NCI-H1092 treated with DMSO at 0.1 percent for 48 hours (cell line): ENCODE measurements at places on chromosomes 2 and 18.

GRCh38 chr2:172938713-172939375 is 136.8 kb upstream of the MAP3K20 start:
- no peak for DNase-seq

DNA sequence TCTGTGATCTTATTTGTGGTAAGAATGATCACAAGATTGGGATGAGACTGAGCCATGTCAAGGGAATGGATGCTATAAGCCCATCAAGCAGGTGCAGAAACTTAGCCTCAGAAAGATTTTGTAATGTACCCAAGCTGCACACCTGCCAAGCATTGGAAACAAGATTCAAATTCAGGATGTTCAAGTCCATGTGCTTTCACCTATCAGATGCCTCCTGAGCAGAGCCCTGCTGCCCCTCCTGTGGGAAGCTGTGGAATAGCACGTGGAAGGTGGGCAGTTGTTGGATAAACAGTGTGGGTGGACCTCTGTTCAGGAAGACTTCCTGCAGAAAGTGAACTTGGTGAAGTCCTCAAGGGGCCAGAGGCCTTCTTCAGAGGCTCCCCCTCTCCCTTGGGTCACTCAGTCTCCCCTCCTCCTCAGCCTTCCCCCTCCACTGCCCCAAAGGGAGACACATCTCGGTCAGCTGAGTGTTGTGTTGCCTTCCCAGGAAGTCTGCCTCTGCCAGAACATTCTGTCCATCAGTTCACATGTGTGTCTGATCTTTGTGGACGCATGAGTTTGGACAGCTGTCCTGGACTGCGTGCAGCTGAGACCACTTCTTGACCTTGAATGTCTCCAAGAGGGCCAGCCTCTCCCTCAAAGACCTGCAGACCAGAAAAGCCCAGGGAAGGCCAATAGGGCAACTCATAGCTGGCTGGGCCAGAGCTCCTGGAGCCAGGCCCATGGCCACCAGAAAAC is 186.1 kb downstream of the INHBB start:
- DNase-seq = no peak

- DNase-seq = no peak
Observed at GRCh38 chr18:58580623-58581022, 48.3 kb downstream of the ALPK2 start.

DNA sequence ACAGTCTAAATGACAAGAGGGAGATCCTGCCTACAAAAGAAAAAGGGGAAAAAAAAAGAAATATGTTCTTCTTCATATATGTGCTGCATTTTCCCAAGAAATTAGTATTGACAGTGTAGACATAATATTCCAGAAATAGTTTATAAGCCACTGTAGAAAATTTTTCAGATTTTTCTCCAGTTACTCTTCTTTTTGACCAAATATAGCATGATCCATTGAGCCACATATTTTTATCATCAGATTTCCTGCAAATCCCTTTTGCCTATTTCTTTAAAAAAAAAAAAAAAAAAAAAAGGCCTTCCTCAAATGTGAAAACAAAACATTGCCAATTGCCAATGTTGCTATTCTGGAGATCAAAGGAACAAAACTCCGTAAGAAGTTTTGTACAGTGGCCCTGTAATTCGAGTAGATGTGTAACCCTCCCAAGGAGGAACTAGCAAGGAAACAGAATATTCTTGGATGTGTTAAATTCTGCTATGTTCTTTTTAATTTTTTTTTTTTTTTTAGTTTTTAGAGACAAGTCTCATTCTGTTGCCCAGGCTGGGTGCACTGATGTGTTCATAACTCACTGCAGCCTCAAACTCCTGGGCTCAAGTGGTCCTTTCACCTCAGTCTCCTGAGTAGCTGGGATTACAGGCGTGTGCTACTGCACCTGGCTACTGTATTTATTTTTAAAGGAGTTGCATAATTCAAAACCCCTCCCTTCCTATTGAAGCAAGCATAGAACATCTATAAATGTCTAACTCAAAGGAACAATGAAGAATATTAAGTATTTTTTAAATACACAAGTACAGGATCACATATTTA is 12.5 kb upstream of the CABYR start:
- DNase-seq = no peak

GRCh38 chr18:7002107-7002506 is 115.5 kb downstream of the LAMA1 start:
- DNase-seq = peak; percentile 62

DNA sequence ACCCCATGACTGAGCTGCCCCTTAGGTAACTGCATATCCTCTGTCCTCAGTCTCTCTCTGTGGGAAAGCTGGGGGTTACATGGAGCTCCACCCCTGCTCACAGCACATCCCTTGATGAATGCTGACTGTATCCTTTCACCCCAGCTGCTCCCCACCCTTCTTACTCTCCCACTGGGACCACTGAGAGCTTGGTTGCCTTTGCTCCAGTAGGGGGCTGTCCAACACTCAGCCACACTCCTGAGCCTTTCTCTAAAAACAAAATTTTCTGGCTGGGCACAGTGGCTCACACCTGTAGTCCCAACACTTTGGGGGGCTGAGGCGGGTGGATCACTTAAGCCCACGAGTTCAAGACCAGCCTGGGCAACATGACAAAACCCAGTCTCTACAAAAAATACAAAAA is 89.2 kb upstream of the MSH2 start:
- DNase-seq = no peak

- DNase-seq = peak; percentile 7
Observed at GRCh38 chr2:165563468-165564225, 94.1 kb downstream of the CSRNP3 start.

- DNase-seq = no peak
Observed at GRCh38 chr2:38723173-38723572, 28.0 kb downstream of the SRSF7 start.

DNA sequence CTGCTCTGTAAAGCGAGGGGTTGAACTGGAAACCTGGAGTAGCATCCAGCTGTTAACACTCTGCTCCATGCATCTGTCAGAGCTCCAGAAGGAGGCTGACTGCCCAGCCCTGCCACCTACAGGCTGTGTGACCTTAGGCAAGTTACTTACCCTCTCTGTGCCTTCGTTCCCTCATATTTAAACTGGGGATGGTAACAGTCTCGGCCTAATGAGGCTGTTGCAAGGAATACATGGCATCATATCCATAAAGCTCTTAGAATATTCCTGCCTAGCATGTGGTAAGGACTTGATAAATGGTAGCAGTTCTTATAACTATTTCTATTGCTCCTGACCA is 80.6 kb downstream of the LRRFIP1 start:
- DNase-seq = no peak

DNA sequence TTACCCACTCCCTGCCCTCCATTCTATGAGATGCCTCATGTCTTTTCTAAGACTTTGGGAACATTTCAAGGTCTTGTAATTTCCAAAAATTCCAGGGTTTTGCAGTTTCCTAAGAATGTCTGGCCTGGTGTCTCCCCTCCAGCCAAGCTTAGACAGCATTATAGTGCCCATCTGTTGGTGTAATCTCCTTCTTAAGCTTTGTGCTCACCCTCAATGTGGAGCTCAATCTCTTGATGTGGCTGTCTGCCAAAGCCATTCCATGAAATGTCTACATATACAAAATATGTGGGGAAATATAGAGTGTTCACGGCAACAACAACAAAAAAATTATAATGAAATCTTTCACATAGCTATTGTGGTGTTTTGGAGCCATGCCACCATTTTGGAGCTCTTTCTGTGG is 558.4 kb downstream of the PIK3C3 start:
- DNase-seq = no peak

- no peak for DNase-seq
Observed at GRCh38 chr2:160029270-160029628, 33.2 kb downstream of the PLA2R1 start.

DNA sequence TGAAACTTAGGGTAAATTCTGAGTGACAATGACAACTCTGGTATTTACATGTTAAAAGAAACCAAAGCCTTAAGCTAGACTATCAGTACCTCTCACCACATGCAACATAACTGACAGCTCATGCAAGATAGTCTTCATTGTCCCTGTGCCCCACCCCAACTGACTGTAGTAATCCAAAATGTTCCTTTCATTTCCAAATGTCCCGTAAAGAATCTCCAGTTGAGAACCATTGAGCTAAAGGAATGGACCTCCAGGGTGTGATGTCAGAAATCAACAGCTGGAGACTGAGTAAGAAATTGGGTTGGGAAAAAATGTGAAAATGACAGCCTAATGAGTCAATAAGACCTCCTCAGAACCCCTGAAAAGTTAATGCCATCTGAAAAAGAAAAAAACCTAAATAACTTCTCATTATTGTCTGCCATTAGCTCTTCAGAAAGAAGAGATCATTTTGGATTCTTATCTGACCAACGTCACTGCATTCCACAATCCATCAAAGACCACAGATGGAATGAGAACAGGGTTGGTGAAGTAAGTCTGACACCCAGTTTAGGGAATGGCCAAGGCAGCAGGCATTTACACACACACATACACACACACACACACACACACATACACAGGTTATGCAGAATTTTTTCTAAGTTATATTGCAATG is 51.7 kb upstream of the ACVR2A start:
- no peak for DNase-seq

GRCh38 chr2:79189465-79189864 is 29.9 kb upstream of the REG3A start:
- no peak for DNase-seq
